Immature natural killer cell (primary cell): ENCODE measurements at places on chromosomes 13 and 19.

DNA sequence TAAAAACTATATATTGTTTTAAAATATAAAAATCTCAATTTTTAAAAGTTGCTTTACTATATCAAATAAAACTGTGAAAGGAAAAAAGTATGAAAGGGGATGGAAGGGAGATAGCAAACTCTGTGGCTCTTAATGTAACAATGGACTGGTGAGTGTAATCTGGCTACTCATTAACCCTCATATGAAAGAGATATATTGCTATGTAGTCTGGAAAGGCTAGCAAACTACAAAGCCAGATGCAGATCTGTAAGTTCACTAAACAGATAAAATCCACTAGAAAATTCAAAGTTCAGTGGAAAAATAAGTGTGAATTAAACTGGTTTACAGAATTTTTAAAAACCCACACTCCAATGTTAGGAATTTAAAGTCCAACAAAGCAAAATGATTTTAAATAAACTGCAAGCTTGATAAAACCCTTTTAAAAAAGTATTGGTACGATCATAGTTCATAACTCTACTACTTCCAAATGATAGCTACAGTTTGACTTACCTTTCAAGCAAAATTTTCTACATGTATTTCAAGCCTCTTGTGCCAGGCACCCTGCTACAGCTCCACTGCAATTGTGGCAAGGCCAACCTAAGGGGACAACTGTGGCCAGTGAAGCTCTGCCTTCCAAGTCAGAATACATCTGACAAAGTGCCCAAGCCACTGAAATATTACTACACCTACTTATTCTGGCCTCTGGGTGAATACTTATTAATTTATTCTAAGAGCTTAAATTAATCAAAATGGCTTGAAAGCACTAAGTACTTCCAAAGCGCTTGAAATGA is 647 bp upstream of the ELF1 start:
- no peak for DNase-seq

GRCh38 chr13:30908416-30908980 is 2.4 kb downstream of the MEDAG start:
- DNase-seq, result no peak

- DNase-seq, result no peak
Observed at GRCh38 chr13:37382146-37382545, 216.4 kb downstream of the POSTN start.

DNA sequence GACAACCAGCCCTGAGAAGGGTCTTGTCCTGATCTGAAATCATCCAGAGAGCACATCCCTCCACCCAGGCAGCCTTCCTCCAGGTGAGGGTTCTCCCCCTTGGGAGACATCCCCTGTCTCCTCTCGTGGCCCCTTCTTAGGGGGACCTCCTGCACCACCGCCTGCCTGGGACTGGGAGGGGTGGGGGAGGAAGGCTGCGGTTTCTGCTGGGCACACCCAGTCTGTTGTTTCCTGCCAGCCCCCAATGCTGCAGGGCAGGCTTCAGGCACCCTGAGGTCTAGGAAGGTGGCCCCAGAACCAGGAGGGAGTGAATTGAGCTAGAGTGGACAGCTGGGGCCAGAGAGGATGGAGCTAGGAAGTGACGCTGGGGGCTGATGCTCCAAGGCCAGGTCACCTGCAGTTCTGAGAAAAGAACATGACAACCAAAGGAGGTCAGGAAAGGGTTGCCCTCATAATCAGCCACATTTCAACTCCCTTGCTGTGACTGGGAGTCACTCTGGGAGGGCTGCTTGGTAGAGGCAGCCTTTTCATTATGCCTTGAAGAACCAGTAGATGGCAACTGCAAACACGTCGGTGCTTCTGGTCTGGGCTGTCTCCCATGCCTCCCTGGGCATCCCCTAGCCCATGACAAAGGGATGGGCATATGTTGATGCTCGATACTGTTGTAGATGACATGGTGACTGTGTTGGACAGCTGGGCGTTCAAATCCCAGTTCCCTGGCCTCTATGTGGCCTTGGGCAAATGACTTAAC is 1.4 kb downstream of the ARHGEF18 start:
- DNase-seq, result peak; percentile 36

- no peak for DNase-seq
Observed at GRCh38 chr13:113232208-113233003, 23.0 kb downstream of the CUL4A start.

GRCh38 chr13:65882810-65883209 is 1347.3 kb downstream of the PCDH9 start:
- DNase-seq, result no peak

- DNase-seq, result no peak
Observed at GRCh38 chr13:31945202-31945961, 86.2 kb upstream of the FRY start.

- no peak for DNase-seq
Observed at GRCh38 chr13:68234274-68234673, 1004.1 kb upstream of the PCDH9 start.

- DNase-seq, result no peak
Observed at GRCh38 chr13:73894995-73895571, 239.1 kb downstream of the KLF12 start.

GRCh38 chr13:51419001-51419636 is 33.7 kb downstream of the INTS6 start:
- DNase-seq, result no peak

GRCh38 chr13:42733046-42733445 is 48.3 kb upstream of the FAM216B start:
- no peak for DNase-seq

GRCh38 chr13:60210510-60211330 is 47.0 kb upstream of the DIAPH3 start:
- no peak for DNase-seq

DNA sequence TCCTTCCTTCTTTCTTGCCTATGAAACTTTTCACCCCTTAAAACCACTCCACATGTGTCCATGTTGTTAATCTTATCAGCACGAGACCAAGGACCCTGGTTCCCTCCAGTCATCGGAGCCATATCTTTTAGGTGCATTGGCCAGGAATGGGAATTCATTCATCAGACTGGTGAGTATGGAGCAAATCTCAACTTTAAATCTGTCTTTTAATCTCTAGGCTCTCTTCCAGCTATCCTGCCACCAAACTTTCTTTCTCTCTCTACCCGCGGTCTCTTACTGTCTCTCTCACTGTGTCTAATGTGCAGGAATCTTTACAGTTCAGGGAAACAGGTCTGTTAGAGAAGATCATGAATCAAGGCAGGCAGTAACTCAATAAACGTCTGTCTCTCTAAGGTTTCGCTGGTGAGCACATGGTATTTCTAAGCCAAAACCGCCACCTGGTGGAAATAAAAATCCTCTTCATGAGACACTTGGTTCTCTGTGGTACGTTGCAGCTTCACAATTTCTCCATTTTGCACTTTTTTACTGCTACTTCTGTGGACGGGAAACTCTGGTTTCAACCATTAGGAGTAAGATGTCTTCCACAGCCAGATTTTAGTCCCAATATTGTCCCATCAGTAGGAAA is 16.1 kb downstream of the LGALS16 start:
- DNase-seq, result peak; percentile 1

DNA sequence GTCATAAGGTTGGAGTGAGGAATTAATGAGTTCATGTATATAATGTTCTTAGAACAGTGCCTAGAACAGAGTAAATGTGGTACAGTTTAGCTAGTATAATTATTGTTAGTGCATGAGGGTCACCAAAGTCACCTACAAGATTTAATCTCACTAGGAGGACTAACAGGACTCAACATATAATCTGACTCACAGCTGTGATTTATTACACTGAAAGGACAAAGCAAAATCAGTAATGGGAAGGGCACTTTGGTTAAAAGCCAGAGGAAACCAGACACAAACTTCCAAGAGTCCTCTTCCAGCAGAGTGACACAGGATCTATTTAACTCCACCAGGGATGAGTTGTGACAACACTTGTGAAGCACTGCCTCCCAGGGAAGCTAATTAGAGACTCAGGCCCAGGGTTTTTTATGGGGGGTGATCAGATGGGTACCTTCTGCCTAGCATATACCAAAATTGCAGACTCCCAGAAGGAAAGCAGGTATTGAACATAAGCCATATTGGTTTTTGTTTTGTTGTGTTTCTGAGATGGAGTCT is 341.2 kb upstream of the DACH1 start:
- DNase-seq, result no peak
